ENCODE measurements at places on chromosomes 13 and 19. TPM values are rescaled to one million over a fixed set of nuclear protein-coding genes. Genes with fewer than 3 reads are reported as not detected.

GRCh38 chr13:87889254-87889653, 218.1 kb downstream of the SLITRK5 start:
- no peak for DNase-seq

DNA sequence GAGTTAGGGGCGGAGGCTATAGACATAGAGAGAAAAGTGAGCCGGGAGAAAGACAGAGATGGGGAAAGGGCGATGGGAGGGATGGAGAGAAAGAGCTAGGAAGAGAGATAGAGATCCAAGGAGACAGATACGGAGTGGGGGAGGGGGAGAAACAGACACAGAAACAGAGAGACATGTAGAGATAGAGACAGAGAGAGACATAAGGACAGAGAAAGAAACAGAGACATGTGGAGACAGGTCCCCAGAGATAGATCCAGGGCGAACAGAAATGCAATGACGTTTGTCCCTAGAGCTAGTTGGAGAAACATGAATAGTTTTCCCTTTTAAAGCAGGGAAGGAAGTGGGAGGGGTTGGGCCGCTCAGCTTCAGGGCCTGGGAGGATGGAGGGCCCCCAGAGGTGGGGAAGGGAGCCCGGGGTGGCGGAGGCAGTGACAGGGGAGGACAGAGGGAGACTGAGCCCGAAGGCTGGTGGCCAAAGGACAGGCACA, 4.6 kb downstream of the PPP1R14A start:
- no peak for DNase-seq

GRCh38 chr13:110284779-110285484, 22.0 kb downstream of the COL4A1 start:
- no peak for DNase-seq

GRCh38 chr19:3057275-3057714, 5.0 kb downstream of the TLE5 start:
- no peak for DNase-seq

DNA sequence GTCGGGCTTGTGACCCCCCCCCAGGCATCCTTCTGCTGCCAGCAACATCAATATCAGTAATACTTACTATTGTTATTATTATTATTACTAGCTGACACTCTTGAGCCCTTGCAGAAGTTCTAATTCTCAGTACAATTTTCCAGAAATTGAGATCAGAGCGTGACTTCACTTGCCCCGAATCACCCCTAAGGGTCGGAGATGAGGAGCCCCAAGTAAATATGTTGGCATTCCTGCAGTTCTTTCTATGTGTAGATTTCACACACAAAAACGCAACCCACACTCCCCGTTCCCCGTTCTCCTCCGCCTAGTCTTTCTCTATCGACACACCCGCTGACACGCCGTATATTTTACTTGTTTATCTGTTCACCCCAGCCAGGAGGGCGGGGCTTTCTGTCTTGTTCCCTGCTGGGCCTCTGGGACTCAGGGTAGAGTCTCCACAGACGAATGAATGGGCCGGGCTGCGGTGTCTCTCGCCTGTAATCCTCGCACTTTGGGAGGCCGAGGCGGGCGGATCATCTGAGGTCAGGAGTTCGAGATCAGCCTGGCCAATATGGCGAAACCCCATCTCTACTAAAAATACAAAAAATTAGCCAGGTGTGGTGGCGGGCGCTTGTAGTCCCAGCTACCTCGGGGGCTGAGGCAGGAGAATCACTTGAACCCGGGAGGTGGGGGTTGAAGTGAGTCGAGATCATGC, 14.7 kb downstream of the TLE5 start:
- peak; percentile 61 for DNase-seq

DNA sequence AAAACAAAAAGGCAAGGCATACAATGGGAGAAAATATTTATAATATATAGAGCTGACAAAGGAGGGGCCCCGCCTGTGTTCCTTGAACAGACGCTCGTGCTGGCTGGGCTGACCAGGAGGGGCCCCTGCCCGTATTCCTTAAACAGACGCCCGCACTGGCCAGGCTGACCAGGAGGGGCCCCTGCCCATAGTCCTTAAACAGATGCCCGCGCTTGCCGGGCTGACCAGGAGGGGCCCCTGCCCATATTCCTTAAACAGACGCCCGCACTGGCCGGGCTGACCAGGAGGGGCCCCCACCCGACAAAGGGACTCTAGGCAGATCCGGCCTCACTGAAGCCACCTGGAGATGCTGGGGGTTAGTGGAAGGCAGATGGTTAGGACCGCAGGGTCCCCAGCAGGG, 9.3 kb downstream of the ADPRHL1 start:
- DNase-seq, result no peak

GRCh38 chr19:58538257-58539168, 5.4 kb upstream of the TRIM28 start:
- no peak for DNase-seq

DNA sequence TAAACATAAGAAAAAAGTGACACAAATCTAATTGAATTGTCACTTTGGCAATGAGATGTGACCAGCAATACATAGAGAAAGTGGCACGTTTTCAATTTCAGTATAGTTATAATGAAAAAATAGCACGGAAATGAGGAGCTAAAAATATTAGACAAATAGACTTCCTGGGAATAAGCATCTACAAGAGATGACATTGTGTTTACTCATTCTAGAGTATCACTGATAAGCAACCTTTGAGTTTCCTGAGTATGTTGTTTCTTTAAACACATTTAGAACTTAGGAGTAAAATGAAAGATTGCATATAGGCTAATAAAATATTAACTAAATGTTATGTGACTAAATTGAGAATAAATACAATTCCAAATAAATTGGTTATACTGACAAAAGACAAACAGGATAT, 207.1 kb upstream of the SLITRK6 start:
- no peak for DNase-seq

The OR10H1 gene
- not detected for total RNA-seq

GRCh38 chr19:18340190-18340989, at the start of gene PGPEP1:
PGPEP1 (plus strand) TSS chr19:18340598; CDS start chr19:18340682, 84 bp downstream.
- peak; percentile 27 for DNase-seq

- peak; percentile 36 for DNase-seq
Measured at GRCh38 chr19:8611877-8612806, 1.6 kb upstream of the ADAMTS10 start.

The RASAL3 gene
- 3.6 TPM for total RNA-seq

The COX7A1 gene
- total RNA-seq, result 25.1 TPM

The SMAD9 gene
- total RNA-seq, result 5.9 TPM

The UBE2L5 gene
- total RNA-seq, result 1.6 TPM

DNA sequence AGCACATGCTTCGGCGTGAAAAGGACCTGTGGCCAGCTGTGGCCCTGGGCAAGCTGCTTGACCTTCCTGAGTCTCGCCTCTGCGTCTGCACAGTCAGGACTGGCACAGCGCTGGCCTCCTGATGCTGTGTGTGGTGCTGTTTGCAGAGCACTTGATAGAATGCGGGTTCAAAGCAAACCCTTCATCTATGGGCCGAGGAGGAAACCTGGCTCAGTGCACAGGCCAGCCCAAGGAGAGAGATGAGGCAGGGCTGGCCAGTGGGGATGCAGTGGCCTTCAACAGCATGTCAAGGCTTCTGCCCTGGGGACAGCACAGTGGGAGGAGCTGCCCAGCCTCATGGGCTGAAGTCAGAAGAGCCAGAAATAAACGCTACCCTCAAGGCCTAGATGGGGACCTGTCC, 21.3 kb upstream of the VSTM2B start:
- DNase-seq, result no peak

DNA sequence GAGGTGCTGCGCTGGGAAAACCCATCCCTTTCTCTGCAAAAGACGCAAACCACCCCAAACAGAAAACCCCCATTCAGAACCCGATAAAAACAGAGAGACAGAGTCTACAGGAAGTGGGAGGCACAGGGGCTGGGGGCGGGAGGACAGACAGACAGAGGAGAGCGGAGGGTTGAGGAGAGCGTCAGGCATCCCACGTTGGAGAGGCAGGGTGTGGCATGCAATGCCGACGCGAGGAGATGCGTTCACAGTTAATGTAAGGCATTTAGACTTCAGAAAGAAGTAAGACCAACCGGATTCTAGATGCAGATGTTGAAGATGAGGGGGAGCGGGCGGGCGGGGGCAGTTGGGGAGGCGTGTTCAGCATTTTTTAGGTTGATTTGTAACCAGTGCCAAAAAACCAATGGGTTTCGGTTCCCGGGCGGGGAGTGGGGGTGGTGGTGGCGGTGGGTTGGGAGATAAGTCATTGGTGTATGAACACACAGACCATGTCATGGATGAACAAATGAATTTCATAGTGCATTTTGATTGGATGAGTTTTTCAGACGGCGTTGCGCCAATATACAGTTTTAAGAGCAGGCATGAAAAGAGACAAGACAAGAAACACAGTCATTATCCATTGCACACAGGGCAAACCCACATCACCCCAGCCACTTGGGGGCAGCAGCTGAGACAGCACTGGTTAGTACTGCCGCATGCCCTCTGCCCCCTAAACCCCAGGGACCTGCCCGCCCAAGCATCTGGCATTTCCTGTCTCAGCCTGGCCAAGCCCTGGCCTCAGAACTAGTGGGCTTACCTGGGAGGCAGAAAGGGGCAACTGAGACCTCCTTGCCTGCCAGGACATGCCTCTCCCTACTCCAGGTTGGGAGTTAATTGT, 91.3 kb downstream of the IER2 start:
- no peak for DNase-seq

The ZNF45 gene
- total RNA-seq, result 9.8 TPM

GRCh38 chr13:94181461-94182107, 297.9 kb downstream of the DCT start:
- DNase-seq, result no peak

- no peak for DNase-seq
Measured at GRCh38 chr19:2243274-2244124, 5.6 kb upstream of the AMH start.

The CARM1 gene
- total RNA-seq, result 13.4 TPM

- DNase-seq, result no peak
Measured at GRCh38 chr19:1155352-1156304, 18.4 kb downstream of the SBNO2 start.

DNA sequence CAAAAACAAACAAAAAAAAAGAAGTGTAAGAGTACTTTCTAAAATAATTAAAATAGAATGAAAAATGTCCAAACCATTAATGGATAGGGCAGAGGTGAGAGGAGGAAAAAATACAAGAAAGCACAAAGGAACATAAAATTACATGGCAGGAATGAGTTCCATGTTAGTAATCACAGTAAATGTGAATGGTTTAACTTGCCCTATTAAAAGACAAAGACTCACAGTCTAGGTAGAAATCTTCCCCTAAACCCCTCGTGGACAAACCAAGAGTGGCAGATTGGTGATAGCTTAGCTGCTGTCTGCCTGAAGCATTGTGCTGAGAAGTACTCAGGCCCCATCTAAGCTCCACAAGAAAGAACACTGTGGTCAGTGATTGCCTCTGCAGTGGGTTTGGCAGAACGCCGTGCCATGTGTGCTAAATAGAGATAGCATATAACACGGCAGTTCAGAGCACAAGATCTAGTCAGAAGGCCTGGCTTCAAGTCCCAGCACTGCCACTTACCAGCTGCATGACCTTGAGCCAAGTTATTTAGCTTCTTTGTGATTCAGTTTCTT, 103.5 kb downstream of the DPF1 start:
- DNase-seq, result no peak

The ZNF180 gene
- total RNA-seq, result 8.8 TPM

DNA sequence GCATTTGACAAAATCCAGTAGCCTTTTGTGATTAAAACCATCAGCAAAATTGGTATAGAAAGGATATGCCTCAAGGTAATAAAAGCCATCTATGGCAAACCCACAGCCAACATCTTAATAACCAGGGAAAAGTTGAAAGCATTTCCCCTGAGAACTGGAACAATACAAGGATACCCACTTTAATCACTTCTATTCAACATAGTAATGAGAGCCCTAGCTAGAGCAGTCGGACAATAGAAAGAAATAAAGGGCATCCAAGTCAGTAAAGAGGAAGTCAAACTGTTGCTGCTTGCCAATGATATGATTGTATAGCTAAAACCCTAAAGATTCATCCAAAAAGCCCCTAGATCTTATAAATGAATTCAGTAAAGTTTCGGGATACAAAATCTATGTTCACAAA, 1510.3 kb downstream of the PCDH9 start:
- DNase-seq, result no peak

DNA sequence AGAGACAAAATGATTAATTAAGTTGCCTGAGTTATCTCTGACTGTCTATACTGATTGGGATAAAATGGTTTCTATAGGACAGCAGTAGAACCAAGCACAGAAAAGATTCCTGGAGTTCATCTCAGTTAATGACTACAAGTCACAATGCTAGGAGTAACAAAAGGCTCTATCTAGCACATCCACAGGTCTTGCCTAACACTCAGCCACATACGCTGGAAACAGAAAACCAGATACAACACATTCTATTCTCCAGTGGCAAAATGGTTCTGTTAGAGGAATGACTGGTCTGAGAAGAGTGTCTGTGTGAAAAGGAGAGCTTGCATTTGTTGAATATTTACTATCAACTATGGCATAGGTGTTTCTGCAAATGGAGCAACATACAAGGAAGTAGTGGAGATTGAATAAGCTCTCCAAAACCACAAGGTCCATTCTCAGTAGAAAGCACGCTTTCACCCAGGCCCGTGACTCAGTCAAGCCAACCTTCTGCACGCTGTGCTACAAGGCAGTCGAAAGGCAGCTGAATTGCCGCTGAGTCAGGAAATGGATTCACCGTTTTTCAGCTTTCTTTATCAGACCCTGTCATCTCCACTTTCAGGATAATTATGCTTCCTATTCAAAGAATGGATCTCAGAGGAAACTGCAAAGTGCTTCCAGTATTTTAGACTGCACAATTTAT, 761.5 kb downstream of the EFNB2 start:
- DNase-seq, result no peak

DNA sequence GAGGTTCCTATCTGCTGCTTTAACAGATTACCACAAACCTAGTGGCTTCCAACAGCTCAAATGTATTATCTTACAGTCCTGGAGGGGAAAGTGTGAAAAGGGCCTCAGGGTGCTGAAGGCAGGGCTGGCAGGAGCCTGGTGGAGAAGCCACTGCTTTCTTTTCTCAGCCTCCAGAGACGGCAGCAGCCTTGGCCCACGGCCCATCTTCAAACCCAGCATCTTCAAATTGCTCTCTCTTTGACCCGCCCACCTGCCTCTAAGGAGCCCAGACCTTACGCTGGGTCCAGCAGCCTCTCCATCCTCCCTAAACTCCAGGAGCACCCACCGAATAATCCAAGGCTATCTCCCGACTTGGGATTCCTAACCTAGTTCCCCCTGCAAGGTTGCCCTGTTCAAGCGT, 35.6 kb downstream of the C13orf46 start:
- no peak for DNase-seq

The ZNF865 gene
- 2.2 TPM for total RNA-seq

The EPSTI1 gene
- total RNA-seq, result 10.2 TPM

GRCh38 chr19:2360833-2361232, 768 bp downstream of the TMPRSS9 start:
- DNase-seq, result no peak

GRCh38 chr19:1028062-1028926, 1.9 kb downstream of the CNN2 start:
- no peak for DNase-seq

The CYP4F8 gene
- total RNA-seq, result not detected

- DNase-seq, result no peak
Measured at GRCh38 chr13:95741584-95742563, 64.9 kb downstream of the DNAJC3 start.

GRCh38 chr13:20460761-20461160, 64.9 kb downstream of the CRYL1 start:
- no peak for DNase-seq

GRCh38 chr19:5085566-5085965, 116.7 kb downstream of the KDM4B start:
- no peak for DNase-seq

The ATG4D gene
- total RNA-seq, result 12.9 TPM

- no peak for DNase-seq
Measured at GRCh38 chr13:42894765-42895243, 97.2 kb downstream of the EPSTI1 start.
